Left lung (tissue), 14 donors: ENCODE measurements at places on chromosomes 7 and 10. TPM values are rescaled to one million over a fixed set of nuclear protein-coding genes. Genes with fewer than 3 reads are reported as not detected.

Gene SEMA3E
- polyA plus RNA-seq, result 37.2 TPM

Gene PITX3
- polyA plus RNA-seq, result 0.32 TPM

Gene SLC16A9
- polyA plus RNA-seq, result 41.8 TPM

Gene OGDH
- polyA plus RNA-seq, result 56.2 TPM

Gene ASZ1
- 1.0 TPM for polyA plus RNA-seq

Gene SPDYE5
- 6.1 TPM for polyA plus RNA-seq

Gene CD36
- 391 TPM for polyA plus RNA-seq

Gene NKX2-3
- not detected for polyA plus RNA-seq

Gene ASNS
- polyA plus RNA-seq, result 26.7 TPM

Gene MYL10
- 0.18 TPM for polyA plus RNA-seq

Gene CUBN
- 5.7 TPM for polyA plus RNA-seq

Gene COPG2
- polyA plus RNA-seq, result 42.6 TPM
